ENCODE measurements at places on chromosomes 11 and 22. TPM values are rescaled to one million over a fixed set of nuclear protein-coding genes. Genes with fewer than 3 reads are reported as not detected.

Gene EMID1
- total RNA-seq = not detected

Gene FGF3
- total RNA-seq = not detected

Gene OR8A1
- total RNA-seq = not detected

Gene ROM1
- total RNA-seq = 1.0 TPM

Gene NECTIN1
- total RNA-seq = 45.0 TPM

Gene MOGAT2
- not detected for total RNA-seq

Gene TNNT3
- total RNA-seq = not detected

Gene ART1
- not detected for total RNA-seq

Gene SHANK3
- total RNA-seq = 4.0 TPM

Gene LRRN4CL
- total RNA-seq = 0.41 TPM

Gene GPR137
- total RNA-seq = 18.3 TPM

Gene SCUBE2
- total RNA-seq = 4.1 TPM

Gene LDHAL6A
- total RNA-seq = not detected

Gene ISX
- not detected for total RNA-seq

Gene VPREB1
- not detected for total RNA-seq
